Daoy (cell line): ENCODE measurements at places on chromosomes 7 and 10. TPM values are rescaled to one million over a fixed set of nuclear protein-coding genes. Genes with fewer than 3 reads are reported as not detected.

The UNCX gene
- not detected in 2 replicates for total RNA-seq

- no peak for DNase-seq
Measured at GRCh38 chr10:35059481-35059880, 30.7 kb downstream of the CUL2 start.

DNA sequence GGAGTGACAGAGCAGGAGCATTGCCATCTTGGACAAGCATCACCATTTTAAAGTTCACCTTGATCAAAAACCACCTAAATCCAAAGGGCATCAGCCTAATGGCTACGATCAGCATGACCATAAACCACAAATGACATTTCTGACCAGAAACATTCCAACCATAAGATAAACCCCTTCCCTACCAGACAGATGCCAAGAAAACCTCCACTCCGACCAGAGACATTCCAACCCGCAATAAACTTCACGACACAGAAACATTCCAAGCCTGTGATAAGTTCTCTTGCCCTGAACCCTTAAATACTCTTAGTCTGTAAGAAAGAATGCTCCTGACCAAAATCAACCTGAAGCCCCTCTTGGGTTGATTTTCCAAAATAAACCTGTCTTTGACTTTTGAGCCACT, 606.9 kb downstream of the POM121L12 start:
- no peak for DNase-seq

The TAC1 gene
- 0.86 TPM in 1 of 2 replicates, not detected in the other for total RNA-seq

DNA sequence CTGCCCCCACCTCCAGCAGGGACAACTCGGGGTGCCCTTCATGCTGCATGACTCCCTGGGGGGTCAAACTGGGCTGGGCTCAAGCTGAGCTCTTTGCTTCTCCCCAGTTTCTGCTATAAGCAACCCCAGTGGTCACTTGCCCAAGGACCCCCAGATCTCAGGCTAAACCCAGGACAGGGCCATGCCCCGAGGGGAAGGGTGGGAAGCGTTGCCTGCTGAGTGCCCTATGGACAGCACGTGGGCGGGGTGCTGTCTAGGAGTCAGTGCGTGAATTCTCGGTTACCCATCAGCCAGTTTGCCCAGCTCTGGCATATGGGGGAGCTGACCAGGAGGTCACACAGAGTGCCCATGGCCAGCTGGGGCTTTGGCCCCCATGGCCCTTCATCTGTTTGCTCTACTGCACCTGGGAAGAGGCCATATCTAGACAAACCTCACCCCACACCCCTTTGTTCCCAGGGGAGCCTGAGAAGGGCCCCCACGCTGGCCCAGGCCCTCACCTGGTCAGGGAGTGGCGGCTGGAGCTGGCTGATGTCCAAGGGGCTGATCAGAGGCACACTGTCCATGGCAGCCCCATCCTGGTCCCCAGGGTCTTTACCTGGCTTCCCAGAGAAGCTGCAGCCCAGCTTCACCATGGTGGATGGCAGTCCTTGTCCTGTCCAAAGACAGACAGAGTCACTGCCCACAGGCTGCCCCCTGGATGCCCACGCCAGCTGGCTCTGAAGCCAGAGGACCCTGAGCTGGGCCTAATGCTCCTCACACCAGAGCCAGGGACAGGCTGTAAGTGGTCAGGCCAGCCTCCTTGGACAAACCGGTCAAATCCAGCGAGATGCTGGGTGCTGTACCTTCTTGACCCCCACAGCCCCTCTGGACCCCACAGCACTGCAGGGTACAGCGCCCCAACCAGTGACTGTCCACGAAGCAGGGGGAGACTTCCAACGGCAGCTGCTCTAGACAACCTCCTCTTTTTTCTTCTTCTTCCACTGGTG, 8.0 kb downstream of the CALY start:
- DNase-seq = no peak

DNA sequence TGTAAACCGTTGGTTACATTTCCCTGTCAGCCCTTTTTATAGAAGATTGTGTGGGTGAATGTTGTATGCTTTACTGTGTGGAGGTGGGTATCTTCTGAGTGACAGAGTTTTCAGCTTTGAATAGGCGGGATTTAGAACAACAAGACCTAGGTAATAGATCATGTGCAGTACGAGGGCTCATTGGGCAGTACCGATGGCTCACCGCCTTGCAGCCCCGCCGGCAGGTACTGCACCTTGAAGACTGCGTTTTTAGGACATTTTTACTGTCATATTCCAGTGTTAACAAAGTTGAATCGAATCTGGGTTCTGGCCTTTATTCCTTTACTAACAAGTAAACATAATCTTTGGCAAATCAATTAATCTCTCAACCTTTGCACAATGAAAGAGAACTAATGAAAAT, 55.9 kb upstream of the NCF1 start:
- no peak for DNase-seq

DNA sequence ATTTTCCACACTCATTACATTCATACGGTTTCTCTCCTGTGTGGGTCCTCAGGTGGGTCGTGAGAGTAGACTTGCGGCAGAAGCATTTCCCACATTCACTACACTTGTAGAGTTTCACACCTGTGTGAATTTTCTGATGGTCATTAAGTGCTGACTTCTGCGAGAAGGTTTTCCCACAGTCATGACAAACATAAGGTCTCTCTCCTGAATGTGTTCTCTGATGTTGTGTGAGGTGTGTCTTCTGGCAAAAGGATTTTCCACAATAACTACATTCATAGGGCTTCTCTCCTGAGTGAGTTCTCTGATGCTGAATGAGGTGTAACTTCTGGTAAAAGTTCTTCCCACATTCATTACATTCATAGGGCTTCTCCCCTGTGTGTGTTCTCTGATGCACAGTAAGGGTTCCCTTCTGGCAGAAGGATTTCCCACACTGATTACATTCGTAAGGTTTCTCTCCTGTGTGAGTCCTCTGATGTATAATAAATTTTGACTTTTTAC, 15.1 kb downstream of the ZNF12 start:
- DNase-seq = no peak

DNA sequence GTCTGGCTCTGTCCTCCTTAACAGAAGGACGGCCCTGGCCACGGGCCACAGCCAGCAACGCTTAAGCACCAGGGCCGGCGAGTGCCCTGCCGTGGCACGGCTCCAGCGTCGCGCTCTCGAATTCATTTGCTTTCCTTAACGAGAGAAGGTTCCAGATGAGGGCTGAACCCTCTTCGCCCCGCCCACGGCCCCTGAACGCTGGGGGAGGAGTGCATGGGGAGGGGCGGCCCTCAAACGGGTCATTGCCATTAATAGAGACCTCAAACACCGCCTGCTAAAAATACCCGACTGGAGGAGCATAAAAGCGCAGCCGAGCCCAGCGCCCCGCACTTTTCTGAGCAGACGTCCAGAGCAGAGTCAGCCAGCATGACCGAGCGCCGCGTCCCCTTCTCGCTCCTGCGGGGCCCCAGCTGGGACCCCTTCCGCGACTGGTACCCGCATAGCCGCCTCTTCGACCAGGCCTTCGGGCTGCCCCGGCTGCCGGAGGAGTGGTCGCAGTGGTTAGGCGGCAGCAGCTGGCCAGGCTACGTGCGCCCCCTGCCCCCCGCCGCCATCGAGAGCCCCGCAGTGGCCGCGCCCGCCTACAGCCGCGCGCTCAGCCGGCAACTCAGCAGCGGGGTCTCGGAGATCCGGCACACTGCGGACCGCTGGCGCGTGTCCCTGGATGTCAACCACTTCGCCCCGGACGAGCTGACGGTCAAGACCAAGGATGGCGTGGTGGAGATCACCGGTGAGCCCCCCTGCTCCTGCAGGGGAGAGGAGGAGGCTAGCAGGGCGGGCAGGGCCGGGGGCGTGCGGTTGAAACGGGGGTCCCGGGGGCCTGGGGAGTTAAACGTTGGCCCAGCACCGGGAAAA, at the start of gene HSPB1:
Gene HSPB1 (plus strand): TSS at position 327 of the 855 bp plus-strand sequence. CDS start 40 bp downstream, at position 367.
- DNase-seq = peak; percentile 86

DNA sequence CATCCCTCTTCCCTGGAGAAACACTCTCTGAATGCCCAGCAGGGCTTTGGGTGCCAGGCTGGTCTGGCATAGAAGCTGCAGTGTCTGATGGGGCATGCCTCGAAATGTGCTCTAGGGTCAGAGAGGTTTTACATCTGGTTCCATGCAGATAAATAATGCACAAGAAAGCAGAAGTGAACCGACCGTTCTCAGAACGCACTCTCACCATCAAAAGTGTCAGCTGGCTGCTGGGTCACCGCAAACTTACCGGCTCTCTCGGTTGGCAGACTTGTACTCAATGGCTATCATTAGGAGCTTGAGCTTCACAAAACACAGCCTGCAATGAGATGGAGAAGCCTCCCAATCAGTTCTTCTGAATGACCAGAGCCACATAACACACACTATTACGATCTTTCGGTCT, 610.0 kb downstream of the KCNMA1 start:
- no peak for DNase-seq

- DNase-seq = no peak
Measured at GRCh38 chr7:129055294-129055816, 444 bp upstream of the TNPO3 start.
